ENCODE measurements at places on chromosomes 12 and 14. TPM values are rescaled to one million over a fixed set of nuclear protein-coding genes. Genes with fewer than 3 reads are reported as not detected.

- peak; percentile 40 for DNase-seq
These were observed 5.9 kb upstream of the ORAI1 start for GRCh38 chr12:121620333-121620891.

NOC4L gene
- total RNA-seq, result 12.1 TPM

DNA sequence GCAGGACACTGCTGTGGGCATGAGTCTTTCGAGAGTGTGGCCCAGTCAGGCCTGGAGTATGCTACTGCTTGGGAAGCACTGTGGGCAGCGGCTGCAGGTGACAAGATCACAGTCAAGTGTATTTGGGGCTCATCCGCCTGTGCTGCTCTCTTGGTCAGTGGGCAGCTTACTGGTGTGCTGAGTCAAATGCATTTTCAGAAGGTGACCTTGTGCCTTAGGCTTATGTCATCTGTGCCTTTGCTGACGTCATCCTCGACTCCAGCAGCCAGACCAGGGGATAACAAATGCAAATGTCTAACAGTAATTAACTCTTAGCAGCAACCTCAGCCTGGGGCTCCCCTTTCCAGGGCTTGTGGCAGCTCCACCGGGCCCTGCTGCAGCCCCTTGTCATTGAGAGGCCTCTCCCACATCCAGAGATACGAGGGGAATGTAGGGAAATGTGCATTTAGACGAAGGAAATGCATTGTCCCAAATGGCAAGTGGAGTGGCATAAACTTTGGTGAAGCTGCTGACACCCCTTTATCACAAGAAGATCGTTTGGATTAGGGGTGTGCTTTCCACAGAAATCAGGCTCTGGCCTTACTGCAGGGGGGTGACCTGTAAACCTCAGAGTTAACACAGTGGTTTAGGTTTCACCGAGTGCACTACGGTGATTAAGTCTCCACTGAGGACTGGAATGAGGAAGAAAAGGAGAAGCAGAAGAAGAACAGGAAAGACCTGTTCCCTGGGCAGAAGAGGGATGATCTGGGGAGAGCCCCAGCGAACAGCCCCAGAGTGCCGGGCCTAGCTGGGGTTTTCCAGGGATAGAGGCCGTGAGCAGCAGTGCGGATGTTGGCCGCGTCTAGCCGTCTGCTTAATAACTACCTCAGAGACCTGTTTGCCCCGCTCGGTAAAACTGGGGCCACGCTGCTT, 39.7 kb downstream of the PSMA6 start:
- DNase-seq, result no peak

- no peak for DNase-seq
These were observed 14.5 kb upstream of the CERS5 start for GRCh38 chr12:50181691-50182090.

DNA sequence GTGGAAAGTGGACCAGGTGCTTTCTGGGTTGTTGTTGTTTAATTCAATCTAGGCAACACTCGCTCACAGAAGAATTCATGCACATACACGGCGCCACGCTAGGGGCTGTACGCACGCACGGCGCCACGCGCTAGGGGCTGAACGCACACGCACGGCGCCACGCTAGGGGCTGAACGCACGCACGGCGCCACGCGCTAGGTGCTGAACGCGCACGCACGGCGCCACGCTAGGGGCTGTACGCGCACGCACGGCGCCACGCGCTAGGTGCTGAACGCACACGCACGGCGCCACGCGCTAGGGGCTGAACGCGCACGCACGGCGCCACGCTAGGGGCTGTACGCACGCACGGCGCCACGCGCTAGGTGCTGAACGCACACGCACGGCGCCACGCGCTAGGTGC, 54.3 kb downstream of the NINJ2 start:
- DNase-seq, result no peak

DNA sequence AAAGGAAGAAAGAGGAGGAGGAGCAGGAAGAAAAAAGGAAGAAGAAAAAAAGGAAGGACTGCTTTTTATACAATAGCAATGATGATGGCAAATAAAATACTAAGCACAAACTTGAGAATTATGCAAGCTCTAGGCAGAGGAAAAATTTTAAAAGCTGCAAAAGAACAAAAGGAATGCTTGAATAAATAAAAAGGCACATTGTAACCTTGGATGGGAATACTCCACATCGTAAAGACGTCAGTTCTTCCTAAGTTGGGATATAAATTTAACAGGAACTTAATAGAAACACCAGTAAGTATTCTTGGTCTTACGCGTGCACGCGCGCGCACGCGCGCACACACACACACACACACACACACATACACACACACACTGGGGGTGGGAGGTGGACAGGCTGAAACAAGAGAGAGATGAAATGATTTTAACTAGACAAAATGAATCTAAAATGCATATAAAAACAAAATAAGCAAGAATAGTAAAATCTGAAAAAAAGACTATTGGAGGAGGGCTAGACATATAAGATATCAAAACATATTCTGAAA, 43.0 kb downstream of the SERPINA3 start:
- DNase-seq, result no peak

DNA sequence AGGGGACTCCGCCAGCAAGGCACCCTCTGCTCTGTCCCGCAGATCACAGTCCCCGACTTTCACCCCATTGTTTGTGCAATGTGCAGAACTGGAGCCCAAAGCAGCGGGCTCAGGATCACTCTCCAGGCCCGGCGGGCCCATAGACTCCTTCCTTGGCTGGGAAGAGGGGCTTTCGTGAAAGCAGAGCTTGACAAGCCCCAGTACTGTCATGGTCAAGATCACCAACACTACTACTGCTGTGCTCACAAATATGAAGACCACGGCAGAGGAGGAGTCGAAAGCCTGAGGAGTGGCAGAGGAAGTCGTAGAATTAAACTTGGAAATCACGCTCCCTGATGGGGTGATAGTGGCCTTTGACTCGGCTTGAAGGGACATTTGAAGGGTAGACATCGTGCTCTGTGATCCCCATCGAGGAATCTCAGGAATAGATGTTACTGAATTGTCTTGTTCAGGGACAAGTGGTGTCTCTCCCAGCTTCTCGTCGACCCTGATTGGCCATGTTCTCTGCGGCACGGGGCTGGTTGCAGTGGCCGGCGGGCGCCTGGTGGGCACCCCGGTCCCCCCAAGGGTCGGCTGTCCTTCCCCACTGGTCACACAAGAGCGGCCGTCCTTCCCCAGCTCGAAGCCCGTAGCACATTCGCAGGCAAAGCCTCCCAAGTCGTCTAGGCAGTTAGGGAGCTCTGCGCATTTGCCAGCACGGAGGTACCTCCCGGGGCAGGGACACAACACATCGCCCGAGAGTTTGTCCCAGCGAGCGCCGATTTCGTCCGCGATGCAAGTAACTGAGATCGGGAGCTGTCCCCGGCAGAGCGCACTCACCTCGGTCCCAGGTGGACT, 1.1 kb downstream of the CLEC14A start:
- DNase-seq, result peak; percentile 71

VDR gene
- 0.09 TPM for total RNA-seq

GRCh38 chr14:104096751-104097700, 11.5 kb downstream of the ASPG start:
- DNase-seq, result peak; percentile 56

DNA sequence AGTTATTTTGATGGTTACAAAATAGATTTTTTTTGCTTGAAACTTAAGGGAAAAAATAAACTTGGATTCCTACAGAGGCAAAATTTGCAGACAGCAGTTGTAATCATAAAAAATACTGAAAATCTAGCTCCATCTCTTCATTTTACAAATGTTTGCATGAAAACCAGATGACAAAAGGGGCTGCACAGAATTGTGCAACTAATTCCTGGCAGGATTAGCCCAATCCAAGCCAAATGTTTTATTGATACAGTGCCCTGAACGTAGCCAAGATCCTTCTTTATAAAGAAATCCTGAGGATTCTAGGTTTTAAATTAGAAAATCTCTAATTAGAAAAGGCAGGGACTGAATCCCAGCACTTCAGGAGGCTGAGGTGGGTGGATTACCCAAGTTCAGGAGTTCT, 356.4 kb upstream of the SEL1L start:
- no peak for DNase-seq

STYK1 gene
- total RNA-seq, result 0.15 TPM

PLCZ1 gene
- not detected for total RNA-seq

DNA sequence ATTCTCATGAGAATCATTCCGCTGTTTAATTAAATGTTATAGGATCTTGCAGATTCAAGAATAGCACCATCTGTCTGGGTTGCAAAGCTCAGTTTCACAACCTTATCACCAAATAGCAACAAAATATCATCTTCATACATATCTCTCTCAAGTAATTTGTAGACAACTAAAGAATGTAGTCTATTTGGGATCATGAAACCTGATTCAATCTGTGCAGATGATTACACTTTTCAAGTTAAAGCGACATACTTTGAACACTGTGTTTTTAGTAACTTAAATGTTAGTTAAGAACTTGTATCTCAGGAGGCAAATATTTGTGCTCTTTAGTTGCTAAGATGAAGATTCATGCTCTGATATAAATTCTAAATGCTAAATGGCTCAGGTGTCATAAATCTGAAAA, 14.8 kb downstream of the MED13L start:
- no peak for DNase-seq

DNA sequence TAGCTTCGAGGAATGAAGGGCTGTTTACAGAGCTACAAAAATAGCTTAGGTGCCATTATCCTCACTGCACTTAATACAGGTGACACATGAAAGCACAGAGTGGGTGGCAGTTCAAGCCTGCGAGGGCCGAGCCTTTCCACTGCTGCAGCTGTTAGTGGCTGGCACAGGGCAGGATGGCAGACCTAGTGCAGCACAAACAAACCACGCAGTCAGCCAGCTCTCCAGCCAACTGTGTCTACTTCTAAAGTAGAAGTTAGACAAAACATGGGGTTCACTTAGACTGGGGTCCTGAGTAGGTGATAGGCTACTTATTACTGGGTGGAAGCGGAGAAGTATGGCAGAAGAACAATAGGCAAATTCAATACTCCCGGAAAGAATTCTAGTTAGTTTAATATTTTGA, 95.4 kb downstream of the DUSP16 start:
- DNase-seq, result no peak

GRCh38 chr12:78121969-78122610, 291.4 kb downstream of the NAV3 start:
- DNase-seq, result no peak

GRCh38 chr12:129544716-129545115, 359.1 kb downstream of the TMEM132D start:
- DNase-seq, result no peak

DNA sequence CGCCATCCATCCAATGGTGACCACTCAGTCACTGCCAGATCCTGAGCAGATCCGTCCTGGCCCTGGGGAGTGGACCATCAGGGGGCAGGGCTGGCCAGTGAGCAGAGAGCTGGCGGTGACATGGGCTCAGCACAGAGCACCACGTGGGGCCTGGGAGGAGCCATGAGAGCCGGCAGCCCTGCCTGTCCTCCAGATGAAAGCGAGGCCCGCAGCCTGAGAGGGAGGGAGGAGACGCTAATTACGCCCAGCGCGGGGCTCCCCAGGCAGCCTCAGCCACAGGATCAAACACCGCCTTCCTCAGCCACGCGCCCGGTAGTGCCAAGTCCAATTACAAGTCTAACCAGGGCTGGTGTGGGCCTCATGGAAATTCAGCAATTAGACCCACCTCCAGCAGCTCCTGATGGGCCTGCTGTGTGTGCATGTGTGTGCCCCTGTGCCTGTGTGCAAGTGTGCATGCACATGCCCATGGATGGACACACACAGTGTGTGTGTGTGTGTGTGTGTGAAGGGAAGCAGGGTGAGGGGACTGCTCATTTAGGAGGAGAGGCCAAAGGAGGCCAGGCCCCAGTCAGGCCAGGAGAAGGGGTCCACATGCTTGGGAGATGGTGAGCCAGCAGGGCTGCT, 68.0 kb downstream of the KIF26A start:
- DNase-seq, result peak; percentile 81

DCN gene
- not detected for total RNA-seq

- no peak for DNase-seq
These were observed 381.5 kb downstream of the ALG10 start for GRCh38 chr12:34403706-34404376.

GRCh38 chr14:62938778-62939177, 106.5 kb downstream of the KCNH5 start:
- no peak for DNase-seq

DNA sequence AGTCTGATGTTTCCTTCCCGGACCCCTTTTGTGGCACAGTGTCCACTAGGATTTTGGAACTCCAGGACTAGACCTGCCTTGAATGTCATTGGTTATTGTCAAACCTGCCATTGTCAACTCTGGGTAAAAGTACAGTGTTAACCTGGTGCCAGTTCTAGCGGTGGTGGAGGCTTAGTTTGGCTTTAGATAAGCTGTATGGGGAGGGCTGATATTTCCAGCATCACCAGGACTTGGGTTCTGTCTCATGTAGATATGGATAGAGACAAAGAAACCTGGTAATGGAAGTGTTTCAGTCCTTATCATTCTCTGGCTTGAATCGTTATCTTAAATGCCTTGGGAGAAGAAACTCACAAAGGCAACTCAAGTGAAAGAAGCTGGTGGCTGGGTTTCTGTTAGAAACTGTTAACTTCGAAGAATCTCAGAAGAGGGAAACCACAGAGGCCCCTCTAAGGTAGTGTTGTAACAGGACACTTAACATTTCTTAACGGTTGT, 10.6 kb downstream of the CHST11 start:
- no peak for DNase-seq

GRCh38 chr12:89468648-89469326, 55.8 kb downstream of the GALNT4 start:
- no peak for DNase-seq

DNA sequence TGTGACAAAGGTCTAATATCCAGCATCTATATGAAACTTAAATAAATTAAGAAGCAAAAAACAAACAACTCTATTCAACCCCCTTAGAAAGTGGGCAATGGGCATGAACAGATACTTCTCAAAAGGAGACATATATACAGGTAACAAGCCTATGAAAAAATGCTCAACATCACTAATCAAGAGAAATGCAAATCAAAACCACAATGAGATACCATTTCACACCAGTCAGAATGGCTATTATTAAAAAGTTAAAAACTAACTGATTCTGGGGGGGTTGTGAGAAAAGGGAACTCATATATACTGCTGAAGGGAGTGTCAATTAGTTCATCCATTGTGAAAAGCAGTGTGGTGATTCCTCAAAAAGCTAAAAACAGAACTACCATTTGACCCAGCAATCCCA, 198.9 kb downstream of the BMP4 start:
- DNase-seq, result no peak

OTOGL gene
- 0.13 TPM for total RNA-seq

GRCh38 chr12:114405519-114406271, at the start of gene TBX5:
Gene TBX5, minus strand, starts transcription at chr12:114406144. Its CDS starts 2,246 bp downstream, at chr12:114403898.
- peak; percentile 82 for DNase-seq

DNA sequence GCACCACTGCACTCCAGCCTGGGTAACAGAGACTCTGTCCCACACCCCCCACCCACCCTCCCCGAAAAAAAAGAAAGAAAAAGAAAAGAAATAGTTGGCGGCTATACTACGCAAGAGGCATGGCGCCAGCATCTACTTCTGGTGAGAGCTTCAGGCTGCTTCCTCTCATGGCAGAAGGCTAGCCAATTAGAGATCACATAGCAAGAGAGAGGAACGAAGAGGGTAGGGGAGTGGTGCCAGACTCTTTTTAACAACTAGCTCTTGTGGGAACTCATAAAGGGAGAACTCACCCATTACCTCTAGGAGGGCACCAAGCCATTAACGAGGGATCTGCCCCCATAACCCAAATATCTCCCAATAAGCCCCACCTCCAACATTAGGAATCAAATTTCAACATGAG, 6.2 kb downstream of the DENND5B start:
- DNase-seq, result no peak

Data from neural progenitor cell (in vitro differentiated cells).